ENCODE measurements at places on chromosomes 13 and 19.
A peak's percentile ranks its signal among the peaks of the same experiment; 100 is the strongest.

DNA sequence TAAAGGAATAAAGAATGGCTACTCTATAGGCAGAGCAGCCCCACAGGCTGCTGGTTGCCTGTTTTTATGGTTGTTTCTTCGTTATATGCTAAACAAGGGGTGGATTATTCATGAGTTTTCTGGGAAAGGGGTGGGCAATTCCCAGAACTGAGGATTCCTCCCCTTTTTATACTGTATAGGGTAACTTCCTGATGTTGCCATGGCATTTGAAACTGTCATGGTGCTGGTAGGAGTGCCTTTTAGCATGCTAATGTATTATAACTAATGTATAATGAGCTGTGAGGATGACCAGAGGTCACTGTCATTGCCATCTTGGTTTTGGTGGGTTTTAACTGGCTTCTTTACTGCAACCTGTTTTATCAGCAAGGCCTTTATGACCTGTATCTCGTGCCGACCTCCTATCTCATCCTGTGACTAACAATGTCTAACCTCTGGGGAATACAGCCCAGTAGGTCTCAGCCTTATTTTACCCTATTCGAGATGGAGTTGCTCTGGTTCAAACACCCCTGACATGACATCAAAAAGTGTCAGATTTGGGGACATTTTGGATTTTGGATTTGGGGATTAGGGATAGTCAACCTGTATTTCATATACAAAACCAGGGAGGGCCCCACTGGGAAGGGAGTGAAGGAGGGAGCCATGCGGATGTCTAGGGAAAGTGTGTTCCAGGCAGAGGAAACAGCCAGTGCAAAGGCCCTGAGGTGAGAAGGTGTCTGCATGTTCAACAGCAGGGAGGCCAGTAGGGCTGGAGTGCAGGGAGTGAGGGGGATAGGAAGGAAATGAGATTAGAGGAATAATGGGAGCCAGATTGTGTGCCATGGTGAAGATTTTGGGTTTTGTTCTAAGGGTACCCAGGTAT is 10.9 kb downstream of the FXYD5 start:
- DNase-seq: no peak

GRCh38 chr19:32580353-32580900 is 563 bp upstream of the PDCD5 start:
- no peak for DNase-seq

GRCh38 chr13:40342901-40343300 is 323.5 kb downstream of the FOXO1 start:
- DNase-seq: no peak

DNA sequence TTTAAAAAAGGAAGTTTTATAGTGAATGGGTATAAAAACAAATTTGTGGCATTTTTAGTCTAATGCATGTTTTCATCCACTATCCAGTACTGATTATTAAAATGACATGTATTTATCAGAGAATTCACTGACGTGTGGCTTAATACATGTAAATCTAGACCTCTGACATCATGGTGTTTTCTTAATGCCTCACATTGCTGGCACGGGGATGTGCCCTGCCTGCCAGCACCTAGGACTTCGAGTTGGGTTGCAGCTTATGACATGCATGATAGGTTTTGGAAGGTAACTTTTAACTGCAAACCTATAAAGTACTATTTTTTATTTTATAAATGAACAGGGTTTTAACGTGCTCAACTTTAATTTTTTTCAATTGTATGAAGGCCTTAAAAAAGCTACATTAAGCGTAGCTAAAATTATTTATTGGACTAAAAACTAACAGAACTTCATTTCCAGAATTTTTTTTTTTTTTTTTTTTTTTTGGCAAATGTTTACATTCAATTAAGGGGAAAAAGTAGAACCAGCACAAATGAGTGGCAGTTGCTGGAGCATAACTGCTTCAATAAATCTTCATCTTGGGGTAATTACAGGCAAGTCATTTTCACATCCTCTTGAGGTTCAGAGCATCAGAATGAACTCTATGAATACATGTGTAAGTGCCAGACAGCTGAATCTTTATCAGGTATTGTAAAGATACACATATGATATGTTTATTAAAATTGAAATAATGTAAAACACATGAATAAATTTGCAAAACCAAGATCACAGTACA is 16.3 kb downstream of the METTL21C start:
- DNase-seq: no peak

- DNase-seq: no peak
These were observed 411.2 kb downstream of the FGF9 start for GRCh38 chr13:22082030-22082429.

DNA sequence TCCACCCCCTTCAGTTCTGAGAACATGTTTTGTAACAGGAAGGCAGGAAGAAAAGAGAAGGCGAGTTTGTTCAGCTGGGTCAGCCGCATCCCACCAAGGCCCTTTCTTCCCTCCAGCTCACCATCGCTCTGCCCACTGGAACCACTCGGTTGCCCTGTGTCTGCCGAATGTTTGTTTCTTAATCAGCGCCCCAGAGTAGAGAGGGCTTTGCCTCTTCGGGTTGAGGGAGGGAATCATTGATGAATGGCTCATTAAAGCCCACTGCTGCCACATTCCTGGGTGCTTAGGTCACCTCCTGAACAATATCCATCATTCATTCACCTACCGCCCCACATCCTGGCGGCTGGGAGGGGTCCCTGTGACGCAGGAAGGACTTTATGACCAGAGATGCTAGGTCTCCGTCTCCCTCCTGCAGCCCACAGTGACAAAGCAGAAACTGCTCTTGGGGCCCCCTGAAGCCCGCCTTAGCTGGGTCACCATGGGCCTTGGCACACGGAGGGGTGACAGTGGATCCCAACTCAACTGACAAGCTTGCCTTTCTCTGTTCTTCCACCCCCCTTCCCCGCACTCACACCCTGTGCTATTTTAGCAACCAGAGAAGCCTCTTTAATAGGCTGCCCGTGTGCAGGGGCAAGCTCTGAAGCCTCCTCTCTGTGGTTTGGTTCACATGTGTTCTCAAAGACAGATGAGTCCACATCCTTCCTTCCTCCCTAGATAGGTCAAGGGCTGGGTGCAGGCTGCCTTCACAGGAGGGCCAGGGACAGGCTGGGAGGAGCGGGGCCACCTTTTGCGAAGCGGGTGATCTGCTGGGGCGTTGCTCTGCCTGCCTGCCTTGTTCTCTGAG is 46.2 kb downstream of the ACTN4 start:
- DNase-seq: peak; percentile 60

DNA sequence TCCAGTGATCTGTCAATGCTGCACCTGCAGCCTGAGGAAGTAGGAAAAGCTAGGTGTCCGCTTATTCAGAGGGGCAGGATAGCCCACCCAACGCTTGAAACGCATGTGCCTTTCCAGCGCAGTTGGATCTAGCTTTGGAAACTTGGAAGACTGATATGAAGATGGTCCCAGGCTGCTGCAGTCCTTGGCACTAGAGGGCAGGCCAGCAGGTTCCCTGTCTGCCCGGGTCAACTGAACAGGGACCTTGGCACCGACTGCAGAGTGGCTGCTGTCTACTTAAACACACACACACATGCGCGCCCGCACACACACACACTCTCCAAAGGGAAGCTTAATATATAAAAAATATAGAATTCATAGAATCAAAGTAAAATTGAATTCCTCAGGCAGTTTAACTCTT is 100.0 kb downstream of the TSHZ3 start:
- DNase-seq: no peak

GRCh38 chr13:108700422-108701170 is 71.2 kb downstream of the MYO16 start:
- no peak for DNase-seq

GRCh38 chr13:23652909-23653726 is 82.9 kb downstream of the TNFRSF19 start:
- no peak for DNase-seq

GRCh38 chr13:79874396-79875360 is 393.7 kb downstream of the NDFIP2 start:
- no peak for DNase-seq

DNA sequence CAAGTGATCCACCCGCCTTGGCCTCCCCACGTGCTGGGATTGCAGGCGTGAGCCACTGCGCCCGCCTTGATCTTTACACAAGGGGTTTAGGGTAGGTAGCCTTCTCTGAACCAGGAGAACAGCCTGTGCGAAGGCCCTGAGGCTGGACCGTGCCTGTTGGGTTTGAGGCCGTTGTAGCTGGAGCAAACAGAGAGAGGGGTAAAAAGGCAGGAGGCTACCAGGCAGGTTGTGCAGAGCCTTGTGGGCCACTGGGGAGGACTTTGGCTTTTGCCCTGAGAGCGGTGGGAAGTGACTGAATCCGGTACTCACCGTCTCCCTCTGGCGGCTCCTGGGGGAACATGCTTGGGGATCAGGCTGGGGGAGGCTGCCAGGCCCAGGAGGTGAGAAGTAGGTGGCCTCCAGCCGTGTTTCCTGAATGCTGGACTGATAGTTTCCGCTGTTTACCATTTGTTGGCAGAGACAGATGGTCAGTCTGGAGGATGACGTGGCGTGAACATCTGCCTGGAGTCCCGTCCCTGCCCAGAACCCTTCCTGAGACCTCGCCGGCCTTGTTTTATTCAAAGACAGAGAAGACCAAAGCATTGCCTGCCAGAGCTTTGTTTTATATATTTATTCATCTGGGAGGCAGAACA is 24.6 kb downstream of the SPC24 start:
- peak; percentile 83 for DNase-seq

GRCh38 chr19:3245050-3245449 is 20.6 kb downstream of the CELF5 start:
- DNase-seq: no peak

DNA sequence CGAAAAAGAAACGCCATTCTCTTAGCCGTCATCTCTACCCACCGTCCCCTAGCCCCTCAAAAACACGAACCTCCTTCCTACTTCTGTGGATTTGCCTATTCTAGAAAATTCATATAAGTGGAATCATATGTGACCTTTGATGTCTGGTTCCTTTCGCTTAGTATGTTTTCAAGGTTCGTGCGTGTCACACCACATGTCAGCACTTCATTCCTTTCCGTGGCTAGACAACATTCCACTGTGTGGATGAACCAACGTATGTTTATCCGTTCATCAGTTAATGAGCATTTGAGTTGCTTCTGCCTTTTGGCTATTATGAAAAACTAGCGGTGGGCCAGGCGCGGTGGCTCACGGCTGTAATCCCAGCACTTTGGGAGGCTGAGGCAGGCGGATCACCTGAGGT is 14.0 kb upstream of the PPP1R12C start:
- DNase-seq: no peak

DNA sequence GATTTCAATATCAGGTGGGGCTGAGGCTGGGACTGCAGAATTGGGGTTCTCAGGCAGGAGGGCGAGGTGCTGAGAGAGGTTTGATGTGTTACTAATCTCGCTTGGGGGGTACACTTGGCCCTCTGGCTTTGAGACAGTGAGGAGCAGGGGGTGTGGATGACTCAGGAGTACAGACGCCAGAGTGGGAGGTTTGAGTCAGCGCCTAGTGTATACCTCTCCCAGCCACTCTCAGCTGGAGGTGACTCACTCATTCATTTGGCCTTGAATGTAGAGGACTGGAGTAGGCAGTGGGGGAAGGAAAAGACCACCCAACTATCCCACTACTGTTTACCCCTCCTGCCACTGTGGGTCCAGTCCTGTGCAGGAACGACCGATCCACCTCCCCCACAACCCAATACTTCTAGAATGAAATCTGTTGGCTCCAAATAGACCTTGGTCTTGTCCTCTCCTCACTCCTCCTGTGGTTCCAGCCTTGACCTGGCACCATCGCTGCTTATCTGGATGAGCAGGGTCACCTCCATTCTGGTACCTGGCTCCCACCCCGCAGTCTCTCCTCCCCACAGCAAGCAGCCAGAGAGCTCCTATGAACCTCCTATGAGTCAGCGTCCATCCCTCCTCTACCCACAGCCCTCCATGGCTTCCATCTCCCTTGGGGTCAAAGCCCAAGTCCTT is 20.1 kb upstream of the ZNRF4 start:
- no peak for DNase-seq

DNA sequence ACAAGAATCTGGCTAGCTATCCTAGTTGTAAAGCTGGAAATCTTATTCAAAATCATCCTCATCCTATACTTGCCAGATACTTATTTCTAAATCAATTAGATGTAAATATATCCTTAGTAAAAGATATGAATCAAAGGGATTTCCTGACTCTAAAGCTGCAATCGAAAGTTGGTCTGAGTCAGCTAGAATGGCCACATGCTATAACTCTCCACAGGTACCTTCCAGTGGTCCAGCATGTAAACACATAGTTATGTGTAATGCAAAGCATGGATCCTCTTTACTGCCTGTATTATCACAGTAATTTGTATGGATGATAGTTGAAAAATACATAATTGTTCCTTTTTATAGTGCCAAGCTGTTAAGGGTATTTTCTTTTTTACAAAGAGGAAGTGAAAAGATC is 27.4 kb downstream of the SLITRK6 start:
- DNase-seq: no peak

DNA sequence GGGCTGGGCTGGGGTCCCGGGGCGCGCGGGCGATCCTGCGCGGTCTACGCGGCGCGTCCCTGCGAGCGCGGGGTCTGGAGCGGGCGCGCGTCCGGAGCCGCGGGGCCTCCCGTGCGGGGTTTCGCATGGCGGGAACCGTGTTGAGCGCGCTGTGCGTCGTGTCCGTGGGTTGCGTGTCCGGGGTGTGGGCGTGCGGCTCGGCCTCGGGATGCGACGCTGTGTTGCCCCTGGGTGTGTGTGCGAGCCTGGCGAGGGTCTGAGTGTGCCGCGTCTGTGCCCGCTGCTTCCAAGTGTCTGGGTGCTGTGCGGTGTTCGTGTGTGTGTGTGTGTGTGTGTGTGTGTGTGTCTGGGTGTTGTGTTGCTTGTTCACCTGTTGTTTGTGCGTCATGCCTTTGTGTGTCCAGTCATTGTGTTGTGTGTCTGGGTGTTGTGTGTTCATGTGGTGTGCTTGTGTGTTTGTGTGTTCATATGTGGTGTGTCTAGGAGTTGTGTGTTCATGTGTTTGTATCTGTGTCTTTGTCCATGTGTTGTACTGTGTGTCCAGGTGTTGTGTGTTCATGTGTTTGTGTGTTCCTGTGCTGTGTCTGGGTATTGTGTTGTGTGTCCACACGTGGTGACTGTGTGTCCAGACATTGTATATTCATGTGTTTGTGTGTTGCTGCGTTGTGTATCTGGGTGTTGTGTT is 552 bp downstream of the PLK5 start:
- no peak for DNase-seq

GRCh38 chr13:27281420-27281819 is 10.8 kb downstream of the RASL11A start:
- no peak for DNase-seq

- no peak for DNase-seq
These were observed 8.1 kb downstream of the B3GLCT start for GRCh38 chr13:31207661-31208552.

GRCh38 chr13:33785384-33785783 is 32.6 kb upstream of the RFC3 start:
- DNase-seq: no peak

All from upper lobe of right lung (tissue), 1 donor.